ENCODE measurements at places on chromosomes 13 and 19. TPM values are rescaled to one million over a fixed set of nuclear protein-coding genes. Genes with fewer than 3 reads are reported as not detected.

PLPPR3 gene
- total RNA-seq, result 0.10 TPM

EFNB2 gene
- total RNA-seq, result 0.64 TPM

TSHZ3 gene
- 12.4 TPM for total RNA-seq

CNN1 gene
- total RNA-seq, result 0.50 TPM

PLK5 gene
- not detected for total RNA-seq

ZNF628 gene
- total RNA-seq, result 5.8 TPM

PSG2 gene
- total RNA-seq, result not detected

MAST1 gene
- total RNA-seq, result 0.19 TPM

ZNF700 gene
- 3.8 TPM for total RNA-seq

HSPB6 gene
- 169 TPM for total RNA-seq

MUC16 gene
- total RNA-seq, result not detected

METTL21C gene
- not detected for total RNA-seq

PSG7 gene
- not detected for total RNA-seq

LIM2 gene
- total RNA-seq, result not detected

ZNF284 gene
- 1.9 TPM for total RNA-seq

C1QTNF9B gene
- total RNA-seq, result not detected

VAV1 gene
- total RNA-seq, result not detected

CEACAM20 gene
- not detected for total RNA-seq

ZNF784 gene
- 4.0 TPM for total RNA-seq

B3GNT8 gene
- 1.2 TPM for total RNA-seq

COL5A3 gene
- total RNA-seq, result 52.1 TPM

STX10 gene
- 41.6 TPM for total RNA-seq

PPP1R13L gene
- 2.3 TPM for total RNA-seq

CBY2 gene
- total RNA-seq, result not detected

LHB gene
- not detected for total RNA-seq

GJB2 gene
- total RNA-seq, result not detected

ZNF578 gene
- 4.7 TPM for total RNA-seq

N4BP2L1 gene
- total RNA-seq, result 5.4 TPM

CLC gene
- total RNA-seq, result not detected
